ENCODE measurements at places on chromosomes 4 and X.

DNA sequence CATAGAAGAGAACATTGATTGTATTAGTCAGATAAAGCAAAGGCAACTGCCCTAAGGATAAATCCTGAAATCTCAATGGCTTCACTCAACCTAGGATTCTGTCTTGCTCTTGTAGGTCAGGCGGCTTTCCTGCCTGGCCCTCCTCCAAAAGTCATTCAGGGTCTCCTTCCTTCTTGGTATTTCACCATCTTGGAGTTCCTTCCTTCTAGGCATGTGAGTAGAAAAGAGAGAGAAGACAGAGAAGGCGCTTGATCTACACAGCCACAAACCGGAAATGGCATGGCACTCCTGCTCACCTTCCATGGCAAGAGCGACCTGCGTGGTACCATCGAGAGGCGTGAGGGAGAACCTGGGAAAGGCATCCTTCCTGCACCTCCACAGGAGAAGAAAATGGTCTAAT, 45.3 kb upstream of the HELT start:
- no peak for DNase-seq

DNA sequence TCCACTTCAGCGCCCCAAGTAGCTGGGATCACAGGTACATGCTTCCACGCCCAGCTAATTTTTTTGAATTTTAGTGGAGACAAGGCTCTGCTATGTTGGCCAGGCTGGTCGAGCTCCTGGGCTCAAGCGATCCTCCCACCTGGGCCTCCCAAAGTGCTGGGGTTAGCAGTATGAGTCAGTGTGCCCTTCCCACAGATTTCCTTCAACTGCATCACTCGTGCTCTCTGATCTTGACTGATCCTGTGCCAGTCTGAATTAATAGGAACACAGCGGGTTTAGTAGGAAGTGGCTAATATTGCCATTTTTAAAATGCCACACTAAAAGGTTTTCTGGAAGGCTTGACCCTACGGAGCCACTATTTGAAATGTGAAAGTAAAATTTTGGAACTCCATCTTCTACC, 4.3 kb upstream of the SHROOM2 start:
- peak; percentile 56 for DNase-seq

DNA sequence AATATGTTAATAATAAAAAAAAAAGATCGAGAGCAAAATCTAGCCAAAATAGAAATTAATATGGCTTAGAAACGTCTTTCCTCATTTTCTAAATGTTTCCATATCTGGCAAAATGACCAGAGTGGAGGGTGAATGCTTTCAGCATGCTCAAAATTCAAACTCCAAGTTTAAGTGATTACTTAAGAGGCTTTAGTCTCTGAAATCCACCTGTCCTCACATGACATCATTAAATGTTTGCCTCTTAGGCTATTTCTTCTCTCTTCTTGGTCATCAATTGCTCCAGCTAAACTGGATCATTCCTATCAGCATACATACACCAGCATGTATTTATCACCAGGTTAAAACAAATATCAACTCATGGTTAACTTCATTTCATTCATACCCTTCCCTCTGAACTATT, 54.5 kb upstream of the ATXN3L start:
- DNase-seq = no peak

DNA sequence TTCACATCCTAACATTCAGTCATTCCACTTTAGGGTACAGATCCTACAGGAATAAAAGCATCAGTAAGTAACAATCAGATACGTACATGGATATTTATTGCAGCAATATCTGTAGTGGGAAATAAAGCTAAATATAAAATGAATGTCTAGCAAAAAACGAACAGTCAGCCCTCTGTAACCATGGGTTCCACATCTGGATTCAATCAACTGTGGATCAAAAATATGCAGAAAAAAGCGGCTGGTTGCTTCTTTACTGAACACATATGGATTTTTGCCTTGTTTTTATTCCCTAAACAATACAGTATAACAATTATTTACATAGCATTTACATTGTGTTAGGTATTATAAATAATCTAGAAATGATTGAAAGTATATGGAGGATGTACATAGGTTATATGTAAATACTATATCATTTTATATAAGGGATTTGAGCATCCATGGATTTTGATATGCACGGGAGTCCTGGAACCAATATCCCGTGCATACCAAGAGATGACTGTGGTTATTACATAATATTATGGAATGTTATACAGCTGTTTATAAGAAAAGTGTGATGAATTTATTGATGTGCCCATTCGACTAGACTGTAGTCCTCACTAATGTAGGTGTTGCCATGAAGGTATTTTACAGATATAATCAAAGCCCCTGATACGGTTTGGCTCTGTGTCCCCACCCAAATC, 132.8 kb downstream of the ARHGEF9 start:
- no peak for DNase-seq

- no peak for DNase-seq
Measured at GRCh38 chr4:107721436-107722100, 1.5 kb upstream of the PAPSS1 start.

DNA sequence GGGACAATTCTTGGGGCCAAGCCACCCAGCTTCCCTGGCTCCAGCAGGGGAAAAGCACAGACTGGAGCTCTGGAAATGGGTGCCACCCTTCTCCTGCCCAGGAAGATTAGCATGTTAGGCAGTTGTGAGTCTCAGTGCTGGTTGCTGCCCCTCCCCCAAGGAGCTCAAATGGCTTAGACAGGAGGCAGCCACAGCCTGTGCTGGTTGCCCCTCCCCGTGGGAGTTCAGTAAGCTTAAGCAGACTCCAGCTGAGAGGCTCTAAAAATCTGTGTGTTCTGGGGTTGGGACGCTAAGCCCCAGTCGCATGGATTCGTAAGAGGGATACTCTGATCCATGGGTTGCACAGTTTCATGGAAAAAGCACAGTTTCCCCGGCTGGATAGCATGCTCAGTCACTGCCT, 92.7 kb upstream of the NDST3 start:
- no peak for DNase-seq

GRCh38 chrX:22278375-22278774, 5.7 kb downstream of the CBLL2 start:
- DNase-seq = peak; percentile 6

DNA sequence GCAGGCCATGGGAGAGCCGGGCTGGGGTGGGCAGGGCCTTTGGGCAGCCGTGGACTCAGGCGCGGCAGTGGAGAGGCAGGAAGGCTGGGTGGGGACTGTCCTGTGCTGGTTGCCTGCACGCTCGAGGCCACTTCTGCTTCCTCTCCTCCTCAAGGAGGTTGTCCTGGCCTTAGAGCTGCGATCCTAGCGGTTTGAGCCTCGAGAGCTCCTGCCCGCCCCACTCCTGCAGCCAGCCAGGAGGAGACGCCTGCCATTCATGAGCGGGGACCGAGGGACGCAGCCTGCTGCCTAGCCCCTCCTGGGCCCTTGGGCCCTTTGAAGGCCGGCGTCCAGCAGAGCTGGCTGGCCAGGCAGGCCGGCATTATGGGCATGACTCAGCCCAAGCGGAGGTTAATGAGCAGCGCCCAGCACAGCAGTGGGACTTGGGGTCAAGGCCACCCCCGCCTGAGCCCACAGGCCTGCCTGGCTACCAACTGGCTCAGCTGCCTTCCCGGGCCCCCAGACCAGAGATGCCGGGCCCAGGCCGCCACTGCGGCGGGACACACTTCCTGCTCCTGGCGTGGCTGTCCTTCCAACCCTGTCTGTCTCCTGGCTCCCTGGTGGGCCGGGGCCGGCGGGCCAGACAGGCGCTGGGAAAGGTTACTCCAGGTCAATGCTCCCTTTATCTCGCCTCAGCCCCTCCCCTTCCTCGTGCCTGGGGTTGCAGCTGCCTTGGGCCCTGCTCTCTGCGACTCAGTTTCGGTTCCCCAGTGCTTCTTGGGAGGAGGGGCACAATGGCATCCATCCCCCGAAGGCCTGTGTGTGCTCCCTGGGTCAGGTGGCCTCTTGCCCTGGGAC, 1.8 kb downstream of the ABCD1 start:
- peak; percentile 65 for DNase-seq

DNA sequence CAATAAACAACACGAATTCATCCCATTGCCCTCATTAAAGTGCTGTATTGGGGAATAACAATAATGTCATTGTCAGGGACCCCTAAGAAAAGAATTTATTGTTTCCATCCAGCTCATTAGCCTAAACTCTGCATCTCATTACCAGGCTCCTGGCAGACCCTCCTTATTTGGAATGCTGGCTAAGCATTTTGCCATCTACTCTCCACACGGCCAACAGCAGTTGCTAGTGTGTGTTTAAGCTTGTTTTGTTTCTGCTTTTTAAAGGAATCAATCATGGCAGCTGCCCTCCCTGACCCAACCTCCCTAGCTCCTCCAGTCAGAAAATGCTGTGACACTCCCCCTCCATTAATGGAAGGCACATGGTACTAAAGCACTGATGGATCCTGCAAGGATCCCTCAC, 43.5 kb downstream of the GATB start:
- no peak for DNase-seq

DNA sequence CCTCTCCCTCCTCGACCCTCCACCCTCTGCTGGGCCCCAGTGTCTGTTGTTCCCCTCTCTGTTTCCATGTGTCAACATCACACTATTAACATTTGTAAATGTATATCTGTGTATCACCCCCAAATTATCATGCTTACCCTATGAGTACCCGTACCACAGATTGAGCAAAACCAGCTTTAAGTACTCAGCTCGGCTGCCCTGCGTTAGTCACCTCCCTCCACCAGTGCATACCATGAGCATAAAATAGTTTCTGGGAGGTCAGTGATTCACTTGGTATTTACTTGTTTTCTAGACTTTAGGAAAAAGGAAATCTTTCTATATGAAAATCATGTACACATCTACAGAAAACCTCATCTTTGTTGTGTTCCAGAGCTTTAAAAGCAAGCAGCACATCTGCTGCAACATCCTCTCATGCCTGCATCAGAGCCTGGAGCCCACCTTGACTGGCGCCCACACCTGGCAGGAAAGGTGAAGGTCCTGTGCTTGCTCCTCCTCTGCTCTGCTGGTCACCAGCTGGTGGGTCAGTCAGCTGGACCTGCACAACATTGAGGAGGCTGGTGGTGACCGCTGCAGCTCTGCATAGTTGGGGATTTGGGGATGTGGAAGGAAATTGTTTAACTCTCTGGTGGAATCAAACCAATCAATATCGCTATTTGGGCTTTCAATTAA, 214.4 kb upstream of the KLF3 start:
- no peak for DNase-seq

- no peak for DNase-seq
Measured at GRCh38 chrX:24646745-24647182, 383 bp downstream of the PCYT1B start.

All from SW480 (cell line).